Activated CD4-positive, alpha-beta T cell treated with anti-CD3 and anti-CD28 coated beads for 24 hours (primary cell): ENCODE measurements at places on chromosomes 16 and 17.

DNA sequence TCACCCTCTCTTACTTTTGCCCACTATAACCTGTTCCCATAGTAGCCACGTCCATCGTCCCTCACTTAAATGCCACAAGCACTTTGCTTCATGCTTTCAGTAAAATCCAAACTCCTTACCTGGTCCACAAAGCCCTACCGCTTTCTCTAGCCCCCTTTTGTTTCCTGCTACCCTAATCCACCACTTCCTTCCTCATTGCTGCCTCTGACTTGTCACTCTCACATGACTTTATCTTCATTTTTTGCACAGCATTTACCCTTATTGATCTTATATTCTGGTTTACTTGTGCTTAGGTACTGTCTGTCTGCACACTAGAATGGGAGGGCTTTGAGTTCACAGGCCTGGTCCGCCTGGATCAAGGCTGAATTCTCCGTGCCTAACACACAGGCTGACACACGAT is 340.0 kb downstream of the XYLT1 start:
- no peak for DNase-seq

GRCh38 chr17:19769946-19770652 is 22.0 kb upstream of the ALDH3A1 start:
- no peak for DNase-seq

GRCh38 chr16:49049191-49049590 is 232.4 kb downstream of the CBLN1 start:
- DNase-seq: no peak

DNA sequence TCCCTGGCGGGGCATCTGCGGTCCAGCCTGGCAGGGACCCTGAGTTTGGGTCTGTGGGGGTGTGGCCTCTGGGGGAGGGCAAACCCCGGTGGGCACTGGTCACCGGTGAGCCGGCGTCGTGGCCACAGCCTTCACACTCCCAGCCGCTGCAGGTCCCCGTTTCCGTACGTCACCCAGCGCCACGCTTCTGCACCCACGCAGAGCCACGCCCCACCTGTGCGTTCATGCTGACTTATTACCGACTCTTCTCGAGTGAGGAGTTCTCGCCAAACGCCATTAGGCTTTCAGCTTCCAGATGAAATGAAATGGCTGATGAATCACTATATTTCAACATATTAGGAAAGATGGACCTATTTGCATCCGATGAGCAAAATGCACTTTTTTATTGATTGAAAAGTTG is 8.8 kb upstream of the SSTR5 start:
- DNase-seq: no peak

DNA sequence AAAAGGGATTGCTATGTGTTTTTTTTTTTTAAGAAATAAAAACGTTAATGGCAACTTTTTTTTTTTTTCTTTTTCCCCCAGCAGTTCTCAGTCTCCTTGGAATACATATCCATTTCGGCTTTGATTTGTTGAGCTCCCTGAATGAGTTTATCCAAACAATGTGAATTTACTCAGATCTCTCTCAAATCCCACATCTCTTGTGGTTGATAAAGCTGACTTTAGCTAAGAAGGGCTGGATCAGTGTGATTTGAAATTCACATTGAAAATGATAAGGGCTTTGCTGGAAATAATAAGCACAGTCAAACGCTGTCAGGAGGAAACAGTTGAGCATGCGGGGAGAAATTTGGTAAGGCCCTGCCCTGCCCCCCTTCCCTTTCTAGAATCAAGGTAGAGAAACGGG is 74.1 kb upstream of the IRX3 start:
- no peak for DNase-seq

DNA sequence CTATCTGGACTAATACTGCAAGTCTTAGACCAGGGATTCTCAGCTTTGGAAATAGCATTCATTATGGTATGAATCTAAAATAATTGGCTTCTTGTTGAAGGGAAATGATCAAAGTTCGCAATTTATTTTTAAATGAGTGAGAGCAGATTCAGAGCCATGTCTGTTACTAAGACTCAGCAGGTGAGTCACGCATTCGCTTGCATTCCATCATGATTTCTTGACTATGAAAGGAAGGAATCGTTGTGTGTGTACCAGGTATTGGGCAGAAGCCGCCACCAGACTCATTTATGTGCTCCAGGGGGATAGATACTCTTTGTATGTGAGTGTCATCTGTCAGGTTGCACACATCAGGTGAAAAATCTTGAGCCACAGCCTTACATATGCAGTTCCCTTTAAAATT is 10.8 kb downstream of the GSG1L2 start:
- DNase-seq: no peak

DNA sequence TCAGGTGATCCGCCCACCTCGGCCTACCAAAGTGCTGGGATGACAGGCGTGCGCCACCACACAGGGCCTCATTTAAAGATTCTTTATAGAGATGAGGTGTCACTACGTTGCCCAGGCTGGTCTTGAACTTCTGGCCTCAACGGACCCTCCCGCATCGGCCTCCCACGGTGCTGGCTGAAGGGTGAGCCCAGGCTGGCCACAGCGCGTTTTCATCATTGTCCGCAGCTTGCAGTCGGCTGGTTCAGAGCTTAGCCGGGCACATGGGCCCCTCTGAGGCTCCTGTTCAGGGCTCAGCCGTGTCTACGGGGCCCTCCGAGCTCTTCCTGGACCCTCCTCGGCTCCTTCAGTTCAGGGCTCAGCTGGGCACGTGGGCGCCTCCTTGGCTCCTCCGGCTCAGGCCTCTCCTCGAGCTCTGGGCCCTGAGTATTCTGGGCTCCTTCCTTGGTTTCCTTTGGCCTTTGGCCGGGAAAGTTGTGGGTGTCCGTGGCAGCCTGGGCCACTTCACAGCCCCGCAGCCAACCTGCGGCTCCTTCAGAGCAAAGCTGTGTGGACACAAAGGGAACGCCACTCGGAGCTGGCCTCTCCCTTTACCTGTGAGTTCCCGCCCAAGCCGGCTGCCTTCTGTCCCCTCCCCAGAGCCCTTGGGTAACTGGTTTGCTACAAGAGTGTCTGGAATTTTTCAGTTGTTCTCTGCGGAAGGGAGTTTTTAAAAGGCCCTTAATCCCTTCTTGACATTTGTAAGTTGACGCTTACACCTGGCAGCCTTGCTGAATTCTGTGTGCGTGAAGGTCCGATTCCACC is 1.2 kb upstream of the MSLN start:
- no peak for DNase-seq

GRCh38 chr17:40451420-40451819 is 8.2 kb downstream of the IGFBP4 start:
- DNase-seq: no peak

GRCh38 chr16:77322757-77323156 is 112.1 kb downstream of the ADAMTS18 start:
- DNase-seq: no peak

DNA sequence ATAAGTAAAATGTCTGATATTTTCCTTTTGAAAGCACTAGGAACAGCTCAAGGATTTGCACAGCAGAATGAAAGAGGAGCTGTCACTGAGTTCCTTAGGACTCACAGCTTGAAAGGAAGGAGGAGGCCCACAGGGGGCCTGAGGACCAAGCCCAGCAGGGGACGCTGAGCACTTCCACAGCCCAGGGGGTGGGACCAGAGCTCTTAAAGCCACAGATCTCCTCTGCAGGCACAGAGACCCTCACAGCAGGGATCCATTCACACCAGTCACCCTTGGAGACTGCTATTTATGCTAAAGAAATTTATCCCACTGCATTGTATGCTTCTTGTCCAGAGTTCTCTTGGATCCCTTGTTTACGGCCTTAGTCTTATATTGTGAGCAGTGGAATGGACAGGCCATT is 253.3 kb downstream of the STX8 start:
- DNase-seq: no peak

- DNase-seq: peak; percentile 13
Measured at GRCh38 chr16:25155553-25156460, 44.3 kb downstream of the LCMT1 start.

DNA sequence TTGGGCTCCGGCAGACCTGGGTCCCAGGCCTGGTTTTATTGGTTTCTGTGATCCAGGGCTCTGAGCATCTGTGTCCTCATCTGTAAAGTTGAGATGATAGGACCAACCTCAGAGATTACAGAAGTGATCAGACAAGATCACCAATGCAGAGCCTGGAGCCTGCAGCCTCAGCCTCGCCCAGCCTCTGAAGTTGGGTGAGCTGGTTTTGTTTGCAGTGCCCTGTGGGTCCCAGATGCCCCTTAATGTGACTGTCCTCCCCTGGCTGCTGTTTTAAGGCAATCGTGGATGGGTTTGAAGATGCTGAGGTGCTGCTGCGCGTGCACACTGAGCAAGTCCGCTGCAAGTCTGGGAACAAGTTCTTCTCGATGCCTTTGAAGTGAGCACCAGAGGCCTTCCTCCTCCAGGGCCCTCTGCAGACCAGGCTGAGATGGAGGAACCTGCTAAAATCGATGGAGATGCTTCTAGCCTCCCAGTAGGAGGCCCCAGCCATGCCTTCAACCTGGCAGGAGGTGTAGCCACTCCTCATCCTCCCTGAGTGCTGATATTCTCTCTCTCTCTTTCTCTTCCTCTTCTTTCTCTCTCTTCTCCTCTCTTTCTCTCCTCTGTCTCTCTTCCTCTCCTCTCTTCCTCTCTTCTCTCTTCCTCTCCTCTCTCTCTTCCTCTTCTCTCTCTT is 5.6 kb upstream of the MMP15 start:
- no peak for DNase-seq

- no peak for DNase-seq
Measured at GRCh38 chr17:57986841-57987580, 1.0 kb downstream of the VEZF1 start.

DNA sequence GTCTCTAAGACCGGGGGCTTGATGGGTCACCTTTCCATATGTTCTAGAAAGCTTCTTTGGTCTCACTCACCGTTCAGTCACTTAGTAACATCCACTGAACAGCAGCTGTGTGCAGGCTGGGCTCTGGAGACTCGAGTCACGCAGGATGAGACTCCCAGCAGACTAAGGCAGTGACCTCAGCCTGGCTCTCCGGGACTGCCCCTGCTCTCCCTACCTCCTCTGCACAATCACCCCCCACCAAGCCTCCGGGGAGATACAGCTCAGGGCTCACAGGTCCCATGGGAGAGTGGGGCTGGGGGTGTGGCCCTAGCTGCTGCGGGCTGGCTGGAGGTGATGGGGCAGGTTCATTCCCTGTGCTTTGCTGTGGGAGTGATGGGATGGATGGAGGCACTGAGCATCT is 14.1 kb downstream of the FLYWCH2 start:
- no peak for DNase-seq

DNA sequence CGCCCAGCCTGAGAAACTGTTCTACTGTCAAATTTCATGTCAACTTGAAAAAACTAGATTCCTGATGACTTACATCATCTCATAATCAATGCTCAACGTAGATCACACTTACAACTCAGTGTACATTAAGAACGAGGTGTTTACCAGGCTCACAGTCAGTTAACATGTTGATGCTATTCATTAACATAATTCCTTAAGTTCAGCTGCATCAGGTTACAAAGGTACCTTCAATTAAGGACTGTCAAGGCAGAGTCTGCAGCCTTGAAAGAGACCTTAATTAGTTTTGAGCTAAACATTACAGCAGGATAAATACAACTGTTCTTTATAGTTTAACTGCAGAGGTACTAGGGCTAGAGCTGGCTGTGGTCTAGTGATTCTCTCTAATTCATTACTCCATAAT is 1.9 kb downstream of the GNA13 start:
- no peak for DNase-seq

GRCh38 chr16:63361032-63361624 is 1324.9 kb upstream of the CDH8 start:
- no peak for DNase-seq

- DNase-seq: no peak
Measured at GRCh38 chr17:29909236-29910003, 20.6 kb downstream of the SSH2 start.

DNA sequence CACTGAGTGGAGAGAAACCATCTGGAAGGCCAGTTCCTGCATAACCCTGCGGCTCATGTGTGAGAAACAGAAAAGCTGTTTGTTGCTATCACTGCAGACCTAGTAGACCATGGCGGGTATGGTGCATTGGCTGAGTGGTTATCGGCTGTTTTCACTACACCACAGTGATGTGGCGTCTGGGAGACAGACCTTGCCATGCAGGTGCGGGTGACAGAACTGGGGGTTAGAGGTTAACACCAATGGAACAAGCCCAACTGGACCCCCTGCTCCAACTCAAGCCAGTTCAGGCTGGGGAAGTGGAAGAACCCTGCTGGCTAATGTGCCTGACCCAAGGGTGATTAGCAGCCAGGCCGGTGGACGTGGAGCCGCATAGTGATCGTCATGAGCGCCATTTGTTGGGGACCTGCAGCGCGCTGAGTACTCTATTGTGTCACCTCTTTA is 91.9 kb downstream of the IRF8 start:
- DNase-seq: no peak

GRCh38 chr17:27848931-27849330 is 44.2 kb downstream of the LYRM9 start:
- DNase-seq: no peak

- DNase-seq: no peak
Measured at GRCh38 chr16:87784812-87785211, 19.0 kb upstream of the KLHDC4 start.

DNA sequence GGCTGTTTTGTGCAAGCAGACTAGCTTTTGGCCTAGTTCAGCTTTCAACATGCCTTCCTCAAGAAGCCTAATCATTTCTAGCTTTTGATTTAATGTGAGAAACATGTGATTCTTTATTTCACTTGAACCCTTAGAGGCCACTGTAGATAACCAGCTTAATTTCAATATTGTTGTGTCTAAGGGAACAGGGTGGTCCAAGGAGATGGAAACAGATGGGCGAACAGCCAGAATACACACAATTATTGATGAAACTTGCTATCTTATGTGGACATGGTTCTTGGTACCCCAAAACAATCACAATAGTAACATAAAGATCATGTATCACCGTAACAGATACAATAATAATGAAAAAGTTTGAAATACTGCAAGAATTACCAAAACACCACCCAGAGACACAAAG is 4.8 kb downstream of the NPRL3 start:
- DNase-seq: no peak

- no peak for DNase-seq
Measured at GRCh38 chr17:40491486-40491885, 9.9 kb downstream of the TNS4 start.

- DNase-seq: no peak
Measured at GRCh38 chr17:27345141-27345904, 51.4 kb downstream of the WSB1 start.

DNA sequence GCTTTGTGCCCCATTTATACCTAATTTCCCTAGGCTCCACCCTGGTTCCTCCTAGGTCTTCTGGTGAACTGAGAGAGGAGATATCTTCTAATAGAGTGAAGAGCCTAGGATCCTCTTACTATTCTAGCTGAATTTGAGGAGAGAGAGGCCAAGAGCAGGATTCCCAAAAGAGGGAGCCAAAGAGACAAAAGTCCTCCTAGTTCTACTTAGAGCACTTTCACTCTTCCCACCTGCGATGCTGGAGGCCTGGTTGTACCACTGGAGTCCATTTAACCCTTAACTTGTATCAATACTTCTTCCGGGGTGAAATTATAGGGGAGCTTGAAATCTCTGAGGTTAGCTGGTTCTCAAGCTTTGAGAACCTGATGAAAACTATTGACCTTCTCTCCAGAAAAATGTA is 3.4 kb upstream of the SSH2 start:
- no peak for DNase-seq

DNA sequence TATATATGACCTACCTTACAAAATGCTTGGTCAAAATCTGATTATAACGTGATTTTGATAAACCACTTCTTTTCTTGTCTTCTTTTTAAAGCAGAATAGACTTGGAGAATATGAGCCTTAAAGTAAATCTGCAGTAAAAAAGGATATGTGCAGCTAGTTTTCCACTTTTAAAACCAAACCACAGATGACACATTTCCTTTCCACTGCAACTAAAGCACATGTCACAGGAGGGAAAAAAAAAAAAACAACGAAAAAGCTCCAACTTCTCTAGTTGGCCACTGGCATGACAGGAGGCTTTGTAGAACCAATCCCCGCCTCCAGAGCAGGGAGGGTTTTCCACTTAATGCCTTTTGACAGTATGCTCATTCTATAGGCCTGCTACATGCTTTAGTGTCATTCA is at the start of gene EVI2A:
Gene EVI2A, minus strand, starts transcription at position 142 of the 400 bp plus-strand sequence. CDS start 2,609 bp downstream, outside the sequence.
- peak; percentile 62 for DNase-seq
